ENCODE measurements at places on chromosomes 7 and 10.

DNA sequence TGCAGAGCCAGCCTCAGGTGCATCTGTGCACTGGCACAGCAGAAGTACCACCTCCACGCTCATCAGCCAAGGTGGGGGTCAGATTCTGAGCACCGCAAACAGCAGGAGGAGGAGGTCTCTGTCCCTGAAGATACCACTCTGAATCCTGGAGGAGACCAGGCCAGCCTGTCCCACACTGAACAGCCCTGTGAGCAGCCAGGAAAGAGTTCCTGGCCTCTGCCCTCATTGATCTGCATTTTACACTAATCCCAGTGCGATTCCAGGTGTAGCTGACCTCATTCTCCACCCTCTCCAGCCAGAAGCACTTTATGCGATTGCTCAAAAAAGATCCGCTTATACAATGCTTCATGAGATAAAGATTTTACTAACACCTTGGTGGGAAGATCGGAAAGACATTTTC, 99.1 kb upstream of the CACUL1 start:
- no peak for DNase-seq

DNA sequence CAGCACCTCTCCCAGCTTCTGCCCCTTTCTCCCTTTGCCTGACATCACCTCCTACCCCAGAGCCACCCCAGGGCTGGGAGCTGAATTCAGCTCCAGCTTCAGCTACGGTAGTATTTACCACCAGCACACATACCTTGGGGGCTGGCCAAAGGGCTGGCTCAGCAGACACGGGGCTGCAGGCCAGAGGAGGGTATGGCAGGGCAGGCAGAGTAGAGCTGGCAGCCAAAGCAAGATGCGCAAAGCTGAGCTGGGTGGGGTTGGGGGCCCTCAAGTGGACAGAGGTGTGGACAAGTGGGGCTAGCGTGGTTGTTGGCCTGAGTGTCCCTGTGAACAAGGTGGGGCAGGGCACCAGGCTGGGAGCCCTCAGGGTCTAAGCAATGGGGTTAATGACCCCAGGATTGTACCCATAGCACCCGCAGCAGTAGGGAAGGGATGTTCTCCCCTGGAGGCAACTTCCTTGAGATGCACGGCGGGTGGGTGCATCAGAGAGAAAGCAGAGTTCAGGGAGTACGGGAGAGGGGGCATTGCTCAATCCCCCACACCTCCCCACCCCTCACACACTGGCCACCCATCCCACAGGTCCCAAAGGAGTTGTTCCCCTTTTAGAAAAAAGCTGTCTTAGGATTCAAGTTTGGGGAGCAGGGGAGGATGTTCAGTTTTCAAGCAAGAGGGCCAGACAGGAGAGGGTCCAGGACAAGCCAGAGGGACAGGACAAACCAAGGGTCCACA, 8.0 kb downstream of the VSIR start:
- no peak for DNase-seq

- DNase-seq: no peak
Observed at GRCh38 chr10:103241262-103242011, 4.2 kb upstream of the RPEL1 start.

DNA sequence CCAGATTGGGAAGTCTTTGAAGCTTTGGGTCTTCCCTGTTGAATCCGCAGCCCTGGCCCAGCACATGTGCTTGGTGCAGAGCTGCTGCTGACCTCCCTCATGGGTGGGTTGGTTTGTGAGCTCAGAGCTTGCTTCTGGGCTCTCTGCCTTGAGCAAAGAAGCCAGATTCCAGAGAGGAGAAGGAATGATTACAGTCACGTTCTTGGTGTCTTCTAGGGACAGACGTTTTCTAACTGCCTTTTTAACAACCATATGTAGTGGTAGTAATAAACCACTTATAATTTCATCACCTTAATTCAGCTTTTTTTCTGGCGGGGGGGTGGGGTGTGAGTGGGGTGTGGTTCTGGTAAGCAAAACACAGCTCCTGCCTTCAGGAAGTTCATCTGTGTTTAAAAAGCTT, 39.5 kb downstream of the LRMDA start:
- no peak for DNase-seq

- DNase-seq: no peak
Observed at GRCh38 chr7:116215551-116215950, 5.2 kb downstream of the TES start.

DNA sequence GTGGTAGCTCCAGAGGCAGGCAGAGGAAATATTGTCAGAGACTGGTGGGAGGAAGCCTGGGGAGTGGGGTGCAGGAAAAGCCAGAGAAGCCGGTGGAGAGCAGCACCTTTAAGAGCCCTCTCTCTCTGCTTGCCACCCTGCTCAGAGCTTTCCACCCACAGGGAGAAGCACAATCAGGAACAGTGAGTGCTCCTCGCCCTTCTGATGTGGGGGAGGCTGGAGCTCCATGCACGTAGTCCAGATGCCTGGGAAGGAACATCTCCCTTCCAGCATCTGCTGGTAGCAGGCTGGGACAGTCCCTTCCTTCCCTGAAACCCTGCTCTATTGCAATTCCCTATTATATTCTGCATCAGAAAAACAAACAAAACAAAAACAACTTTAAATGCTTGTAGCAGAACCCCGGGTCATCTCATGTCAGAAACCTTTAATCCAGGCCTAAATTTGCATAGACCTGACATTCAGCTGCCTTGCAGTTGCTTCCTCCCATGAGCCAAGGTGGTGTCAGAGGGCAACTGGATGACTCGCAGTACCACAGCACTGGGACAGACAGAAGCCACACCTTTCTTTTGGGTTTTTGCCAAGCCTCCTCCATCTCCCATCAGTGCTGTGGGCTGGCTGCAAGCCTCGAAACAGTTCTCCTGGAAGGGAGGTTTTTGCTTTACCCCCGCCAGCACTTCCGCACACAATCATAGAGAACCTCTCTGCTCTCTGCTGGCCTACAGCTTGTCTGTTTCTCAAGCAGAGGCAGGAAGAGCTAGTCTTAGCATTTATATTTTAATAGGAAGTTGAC, 13.1 kb downstream of the AVPI1 start:
- DNase-seq: no peak

DNA sequence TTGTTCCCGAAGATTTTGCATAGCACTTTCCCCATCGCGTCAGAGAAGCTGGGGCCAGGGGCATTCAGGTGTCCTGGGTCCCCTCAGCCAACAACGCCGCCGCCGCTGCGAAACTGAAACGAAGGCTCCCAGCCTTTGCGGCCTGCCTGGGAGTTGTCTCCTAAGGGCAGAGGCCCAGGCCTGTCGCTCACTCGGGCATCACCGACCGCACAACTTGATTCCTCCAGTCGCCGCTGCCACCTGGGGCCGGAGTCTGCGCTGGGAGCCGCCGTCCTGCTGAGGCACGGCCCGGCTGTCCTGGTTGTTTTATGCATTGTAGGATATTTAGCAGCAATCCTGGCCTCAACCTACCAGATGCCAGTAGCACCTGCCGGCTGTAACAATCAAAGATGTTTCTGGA, 22.0 kb downstream of the ZSCAN25 start:
- no peak for DNase-seq

DNA sequence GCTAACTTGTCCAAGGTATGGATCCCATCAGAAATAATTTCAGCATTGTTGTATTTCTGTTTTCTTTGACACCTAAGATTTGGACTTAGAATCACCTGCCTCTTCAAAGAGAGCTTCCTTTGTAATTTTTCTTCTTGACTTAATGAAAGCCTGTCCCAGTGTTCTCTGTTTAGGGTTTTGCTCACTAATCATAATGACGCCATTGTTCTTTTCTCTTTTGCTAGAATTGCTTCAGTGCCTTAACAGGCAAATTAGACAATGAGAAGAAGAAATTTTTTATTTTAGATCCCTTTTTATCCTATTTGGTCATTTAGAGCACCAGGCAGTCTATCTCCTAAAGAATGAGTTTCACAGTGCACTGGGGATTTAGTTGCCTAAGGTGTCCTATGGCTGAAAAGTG, 128.5 kb downstream of the SND1 start:
- DNase-seq: no peak

DNA sequence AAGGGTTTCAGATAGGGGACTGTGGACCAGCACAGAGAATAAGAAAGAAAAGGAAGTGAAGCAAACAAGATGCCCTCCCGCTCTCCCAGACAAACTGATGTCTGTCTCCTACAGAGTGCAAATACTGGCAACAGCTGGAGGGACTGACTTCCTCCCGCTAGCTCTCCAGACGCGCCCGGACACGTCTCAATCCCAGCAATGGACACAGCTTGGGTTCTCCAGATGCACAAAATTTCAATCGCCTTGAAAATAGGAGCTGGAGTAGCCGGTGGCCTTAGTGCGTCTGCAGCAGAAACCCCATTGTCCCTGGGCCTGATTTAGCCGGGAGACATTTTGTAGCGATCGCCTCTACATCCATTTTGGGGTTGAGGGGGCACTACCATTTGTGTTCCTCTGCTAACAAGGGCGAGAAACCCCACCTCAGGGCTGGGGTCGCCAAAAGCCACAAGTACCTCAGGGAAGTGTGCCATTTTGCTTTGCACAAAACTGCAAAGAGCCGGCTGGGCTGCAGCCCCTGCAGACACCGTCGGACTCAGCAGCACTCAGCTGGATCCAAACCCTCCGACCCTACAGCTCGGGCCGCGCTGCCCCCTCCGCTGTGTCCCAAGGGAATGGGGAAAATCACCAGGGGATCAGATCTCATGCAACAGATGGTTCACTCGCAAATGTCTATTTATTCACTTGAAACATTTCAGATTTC, 5.9 kb downstream of the CPA2 start:
- no peak for DNase-seq

DNA sequence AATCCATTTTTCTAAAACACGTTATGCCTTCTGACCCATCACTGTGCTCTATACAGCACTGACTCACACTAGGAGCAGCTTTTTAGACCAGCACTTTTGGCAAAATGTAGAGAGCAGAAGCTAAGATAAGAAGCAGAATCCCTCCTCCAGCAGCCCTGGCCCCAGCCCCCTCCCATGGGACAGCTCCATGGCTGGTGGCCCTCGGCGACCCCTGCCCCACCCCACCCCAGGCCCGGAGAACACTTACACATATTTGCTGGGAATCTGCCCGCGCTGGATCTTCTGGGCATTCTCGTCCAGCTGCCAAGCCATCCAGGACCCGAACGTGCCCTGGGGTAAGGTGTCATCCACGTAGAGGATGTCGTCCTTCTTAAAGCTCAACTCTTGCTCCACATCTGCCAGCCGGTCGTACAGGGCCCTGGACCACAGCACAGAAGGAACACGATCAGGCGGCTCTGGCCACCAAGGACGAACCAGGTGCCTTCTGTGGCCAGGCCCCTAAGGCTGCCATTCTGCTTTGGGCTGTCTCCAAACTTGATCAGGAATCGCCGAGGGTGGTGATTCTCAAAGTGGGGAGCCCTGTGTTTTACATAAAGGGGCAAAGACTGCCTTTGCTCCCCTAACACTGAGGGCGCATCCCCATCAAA, 119.9 kb downstream of the DLG5 start:
- no peak for DNase-seq

- no peak for DNase-seq
Observed at GRCh38 chr7:105583061-105583460, 1.8 kb upstream of the EFCAB10 start.

GRCh38 chr10:71272056-71272771, 46.8 kb upstream of the SLC29A3 start:
- DNase-seq: no peak

DNA sequence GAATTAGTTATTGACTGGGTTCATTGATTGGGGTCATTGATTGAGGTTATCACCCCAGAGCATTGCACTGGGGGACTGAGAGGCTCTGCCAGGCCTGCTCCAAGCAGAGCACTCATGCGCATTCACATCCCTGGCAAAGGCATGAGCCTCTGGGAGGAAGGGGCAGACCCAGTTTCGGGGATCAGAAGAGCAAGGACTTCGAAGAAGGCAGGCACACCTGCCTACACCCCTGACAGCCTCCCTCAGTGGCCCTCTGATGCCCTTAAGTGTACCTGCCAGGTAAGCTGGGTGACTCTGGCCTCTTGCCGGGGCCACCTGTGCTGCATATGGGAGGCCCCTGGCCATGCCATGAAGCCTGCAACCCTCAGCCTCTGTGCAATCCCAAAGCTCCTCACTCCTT, 181.1 kb downstream of the PTPN20 start:
- no peak for DNase-seq

- no peak for DNase-seq
Observed at GRCh38 chr10:35661236-35661635, 19.1 kb upstream of the FZD8 start.

- DNase-seq: no peak
Observed at GRCh38 chr10:124878457-124878739, 63.5 kb upstream of the ZRANB1 start.

DNA sequence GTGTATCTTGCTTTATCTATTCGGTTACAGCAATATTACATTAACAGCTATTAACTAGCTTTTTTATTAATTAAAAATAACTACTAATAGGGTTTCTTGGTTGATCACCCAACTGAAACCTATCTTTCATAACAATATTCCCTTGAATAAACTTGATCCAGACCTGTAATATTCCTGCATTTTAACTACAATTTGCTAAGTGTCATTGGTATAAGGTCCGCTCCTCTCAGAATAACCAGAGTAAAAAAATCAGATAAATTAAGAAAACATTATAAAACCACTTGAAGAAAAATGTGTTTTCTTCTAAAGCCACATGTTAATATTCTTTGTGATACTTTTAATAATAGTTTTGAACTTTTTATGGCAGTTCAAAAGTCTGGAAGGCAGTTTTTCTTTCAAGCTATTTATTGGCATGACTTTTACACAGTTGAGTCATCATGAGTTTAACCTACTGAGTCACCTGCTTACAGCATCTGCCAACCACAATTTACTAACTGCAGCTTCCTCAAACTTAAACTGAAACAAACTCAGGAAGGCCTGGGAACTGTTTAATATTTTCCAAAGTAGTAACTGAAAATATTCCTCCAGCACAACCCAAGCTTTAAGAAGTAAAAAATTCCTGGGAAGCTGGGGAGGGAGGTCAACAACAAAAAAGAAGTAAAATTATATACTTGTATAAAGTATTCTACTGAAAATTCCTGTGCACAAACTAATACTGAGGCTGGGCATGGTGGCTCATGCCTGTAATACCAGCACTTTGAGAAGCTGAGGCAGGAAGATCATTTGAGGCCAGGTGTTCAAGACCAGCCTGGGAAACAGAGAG, 103.2 kb downstream of the NRBF2 start:
- no peak for DNase-seq

- no peak for DNase-seq
Observed at GRCh38 chr7:116582806-116583444, 58.1 kb downstream of the CAV1 start.

DNA sequence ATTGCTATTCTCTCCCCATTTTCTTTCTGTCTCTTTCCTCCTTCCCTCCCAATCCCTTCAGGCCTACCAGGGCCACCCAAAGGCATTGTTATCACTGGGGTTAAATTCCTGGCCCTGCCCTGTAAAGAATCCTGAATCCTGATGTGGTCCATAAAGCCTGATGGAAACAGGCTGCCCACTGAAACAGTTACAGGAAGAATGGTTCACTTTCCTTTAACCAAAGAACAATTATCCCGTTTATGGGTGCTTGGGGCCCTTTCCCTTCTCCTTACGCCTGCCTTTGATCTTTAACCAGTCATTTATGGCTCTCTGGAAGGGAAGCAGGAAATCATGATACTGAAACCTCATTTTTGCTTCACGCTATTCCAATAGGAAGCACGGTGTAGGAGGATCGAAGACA, 273.1 kb upstream of the NEBL start:
- no peak for DNase-seq

All from esophagus squamous epithelium (tissue), 5 donors.